ENCODE measurements at places on chromosomes 2 and 18.

DNA sequence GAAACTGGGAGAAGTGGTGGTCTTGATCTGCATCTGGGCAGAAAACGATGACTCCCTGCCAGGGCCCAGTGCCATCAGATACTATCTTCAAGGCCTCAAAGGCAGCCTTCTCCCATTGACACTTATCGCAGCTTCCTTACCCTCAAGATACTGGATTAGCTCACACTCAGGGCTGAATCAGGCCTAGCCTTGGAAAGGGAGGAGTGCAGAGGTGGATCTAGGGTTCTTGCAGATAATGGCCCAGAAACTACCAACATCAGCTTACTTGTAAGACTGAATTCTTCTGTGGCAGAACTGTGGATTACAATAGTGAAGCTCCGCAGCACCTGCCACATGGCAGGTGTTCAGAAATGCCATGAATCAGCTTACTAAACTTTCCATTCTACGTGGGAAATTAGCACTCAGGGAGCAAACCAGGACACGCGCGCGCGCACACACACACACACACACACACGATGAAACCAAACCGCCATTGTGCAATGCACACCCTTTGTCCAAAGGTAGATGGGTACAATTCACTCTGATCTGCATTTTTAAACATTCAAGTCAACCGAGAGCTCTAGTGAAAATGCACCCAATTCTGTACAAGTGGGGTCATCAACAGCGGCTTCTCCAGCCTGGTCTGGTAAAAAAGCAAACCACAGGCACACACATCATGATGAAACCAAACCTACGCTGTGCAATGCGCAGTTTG is 26.3 kb upstream of the TMEM182 start:
- no peak for DNase-seq

DNA sequence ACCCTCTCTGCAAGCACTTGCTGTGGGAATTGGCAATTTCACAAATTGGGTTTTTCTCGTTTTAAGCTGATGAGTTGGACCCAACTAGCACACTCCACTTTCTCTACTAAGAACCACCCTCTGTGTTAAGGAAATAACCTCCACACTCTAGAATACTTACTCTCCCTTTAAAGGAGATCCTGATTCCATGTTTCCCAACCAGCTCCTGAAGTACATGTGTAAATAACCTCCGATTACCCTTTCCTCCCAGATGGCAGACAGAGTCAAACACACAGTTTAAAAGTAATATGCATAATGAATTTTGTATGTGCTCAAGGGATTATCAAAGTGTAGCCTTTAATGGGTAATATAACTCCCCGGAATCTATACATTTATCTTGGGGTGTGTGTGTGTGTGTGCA is 171.3 kb upstream of the OSR1 start:
- DNase-seq: no peak

GRCh38 chr2:239608260-239608659 is 207.4 kb upstream of the HDAC4 start:
- no peak for DNase-seq

DNA sequence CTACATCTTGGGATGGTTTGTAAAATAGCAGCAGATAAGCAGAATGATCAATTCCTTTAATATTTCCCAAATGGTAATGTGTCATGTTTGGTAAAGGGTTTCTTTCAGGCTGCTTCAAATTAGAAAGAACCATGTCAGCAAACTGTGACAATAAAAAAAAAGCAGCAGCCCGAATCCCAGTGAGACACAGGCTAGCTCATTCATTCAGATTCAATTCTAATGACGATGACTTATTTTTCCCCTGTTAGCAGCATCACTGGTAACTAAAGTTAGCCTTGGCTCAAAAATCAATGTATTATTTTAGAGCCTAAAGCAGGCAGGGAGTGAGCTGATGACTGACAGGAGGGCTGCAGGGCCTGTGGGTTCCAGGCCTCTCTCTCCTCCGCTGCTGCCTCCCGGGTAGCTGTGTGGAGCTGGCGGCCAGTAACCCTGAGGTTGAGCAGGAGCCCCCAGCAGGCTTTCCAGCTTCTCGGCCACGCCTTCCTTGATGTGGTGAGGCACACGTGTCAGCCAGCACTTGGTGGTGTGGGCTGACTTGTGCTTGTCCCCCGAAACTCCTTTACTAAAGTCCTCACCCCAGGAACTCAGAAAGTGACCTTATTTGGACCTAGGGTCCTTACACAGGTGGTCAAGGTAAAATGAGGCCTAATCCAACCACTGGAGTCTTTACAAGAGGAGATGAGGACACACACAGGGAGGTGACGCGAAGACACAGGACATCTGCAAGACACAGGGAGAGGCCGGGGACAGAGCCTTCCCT is 120.5 kb upstream of the HS6ST1 start:
- DNase-seq: no peak

- no peak for DNase-seq
Observed at GRCh38 chr18:6004683-6005082, 109.4 kb upstream of the TMEM200C start.

DNA sequence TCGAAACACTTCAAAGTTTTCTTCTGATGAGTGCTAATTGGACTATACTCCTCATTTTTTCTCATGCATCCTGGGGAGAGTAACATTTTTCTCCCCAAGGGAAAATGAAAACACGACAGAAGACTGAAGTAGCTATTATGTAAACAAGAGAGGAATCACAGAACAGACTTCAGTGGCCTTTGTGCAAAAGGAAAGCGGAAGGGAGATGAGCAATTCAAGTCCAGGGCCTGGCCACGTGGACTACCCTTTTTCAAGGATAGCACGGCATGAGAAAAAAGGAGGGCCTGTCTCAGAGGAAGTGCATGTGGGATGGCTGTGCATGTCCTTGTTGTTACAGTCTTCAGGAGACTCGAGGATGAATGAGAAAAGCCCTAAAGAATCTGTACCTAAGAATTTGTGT is 43.8 kb upstream of the KCNE4 start:
- no peak for DNase-seq

DNA sequence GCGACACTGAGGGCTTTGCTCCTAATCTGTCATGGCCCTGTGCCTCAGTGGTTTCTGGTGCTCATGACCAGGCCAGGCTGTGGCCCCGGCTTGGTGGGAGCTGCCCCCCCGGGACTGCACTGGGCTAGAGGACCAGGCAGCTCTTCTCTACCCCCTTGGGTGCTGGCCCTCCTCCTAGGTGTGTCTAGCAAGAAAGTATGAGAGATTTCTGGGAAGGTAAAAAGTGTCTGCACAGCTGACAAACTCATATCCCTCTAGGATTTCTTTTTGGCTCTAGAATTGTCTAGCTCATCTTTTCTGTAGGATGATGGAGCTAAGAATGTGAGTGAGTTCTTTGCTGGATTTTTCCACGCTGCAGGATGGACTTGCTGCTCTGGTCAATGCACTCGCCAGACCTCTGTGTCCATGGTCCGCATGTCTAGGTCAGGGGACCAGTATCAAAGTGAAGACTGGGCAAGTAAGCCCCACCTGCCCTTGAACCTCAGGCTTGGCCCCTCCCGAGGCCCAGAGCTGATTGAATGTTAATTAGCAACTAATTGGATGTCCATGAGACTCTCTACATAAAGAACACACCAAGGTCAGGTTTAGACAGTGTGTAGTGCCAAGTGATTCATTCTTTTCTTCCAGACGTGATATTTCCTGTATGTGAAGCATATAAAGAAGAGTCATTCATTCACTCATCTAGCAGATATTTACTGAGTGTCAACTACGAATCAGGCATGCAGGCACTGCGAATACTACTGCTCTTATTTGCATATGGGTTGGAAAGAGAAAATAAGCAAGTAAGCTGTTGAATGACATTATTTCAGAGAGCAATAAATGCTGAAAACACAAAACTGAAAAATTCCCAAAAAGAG is 15.6 kb upstream of the PSD4 start:
- DNase-seq: no peak

DNA sequence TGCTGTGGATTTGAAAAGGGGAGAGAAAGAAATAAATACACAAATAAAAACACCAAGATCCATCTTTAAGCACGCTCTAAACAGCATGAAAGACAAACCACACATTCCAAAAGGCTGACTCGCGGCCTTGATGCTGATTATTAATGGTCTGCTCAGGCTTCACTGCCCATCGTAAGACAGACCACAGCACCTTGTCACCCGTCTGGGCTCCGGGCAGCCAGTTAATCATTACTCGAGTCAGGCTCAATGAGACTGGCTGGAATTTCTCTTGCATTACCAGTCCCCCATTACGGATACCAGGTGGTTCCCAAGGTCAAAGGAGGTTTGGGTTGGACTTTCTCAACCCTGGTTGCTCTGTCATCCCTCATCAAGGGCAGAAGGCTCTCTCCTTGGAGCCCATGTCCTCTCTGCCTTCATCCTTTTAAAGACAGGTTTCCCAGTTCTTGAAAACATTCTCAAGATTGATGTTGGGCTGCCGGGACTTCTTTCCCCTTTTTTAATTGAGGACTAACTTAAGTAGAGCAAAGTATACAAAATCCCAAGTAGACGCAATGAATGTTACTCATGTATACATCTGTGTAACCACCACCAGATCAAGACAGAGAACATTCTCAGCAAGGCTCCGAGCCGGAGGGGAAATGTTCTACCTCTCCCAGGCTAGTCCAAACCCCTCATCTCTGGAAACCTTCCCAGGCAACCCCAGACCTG is 8.1 kb downstream of the SMAD7 start:
- DNase-seq: no peak

GRCh38 chr2:3466482-3466863 is 52.9 kb downstream of the ADI1 start:
- no peak for DNase-seq

GRCh38 chr18:10006311-10006893 is 92.6 kb downstream of the VAPA start:
- DNase-seq: no peak

GRCh38 chr2:166067229-166067628 is 60.6 kb downstream of the SCN1A start:
- DNase-seq: no peak

DNA sequence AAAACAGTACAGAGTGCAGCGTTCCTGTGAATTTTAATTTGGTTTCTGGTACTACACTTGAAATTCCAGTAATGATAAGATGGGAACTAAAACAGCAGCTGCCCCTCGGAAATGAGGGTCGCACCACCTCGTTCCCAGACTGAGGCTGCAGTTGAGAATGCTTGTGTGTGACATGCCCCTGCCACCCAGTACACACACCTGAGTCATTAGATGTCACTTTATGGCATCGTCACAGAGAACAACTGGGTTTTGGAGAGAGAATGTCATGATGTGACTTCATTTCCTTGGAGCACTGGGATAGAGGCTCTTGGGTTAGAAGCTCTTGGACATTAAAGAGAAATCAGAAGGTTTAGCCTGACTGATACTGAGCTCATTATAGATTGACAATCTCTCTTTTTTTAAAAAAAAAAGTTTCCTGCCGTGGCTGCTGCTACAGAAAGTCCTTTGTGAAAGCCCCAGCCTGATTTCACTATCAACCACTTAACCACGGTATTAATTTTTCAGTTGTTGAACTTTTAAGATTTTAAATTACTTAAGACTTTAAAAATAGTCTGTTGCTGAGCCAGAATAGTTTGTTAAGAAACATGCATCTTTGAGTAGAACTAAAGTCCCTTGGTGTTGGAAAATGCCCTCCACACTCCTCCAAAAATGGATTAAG is 24.5 kb downstream of the BCL2L11 start:
- DNase-seq: no peak

- no peak for DNase-seq
Observed at GRCh38 chr18:47545613-47546012, 294.2 kb upstream of the SKOR2 start.

GRCh38 chr2:166000401-166000800 is 46.8 kb upstream of the TTC21B start:
- DNase-seq: no peak

- DNase-seq: no peak
Observed at GRCh38 chr2:2960441-2961133, 417.0 kb downstream of the EIPR1 start.

DNA sequence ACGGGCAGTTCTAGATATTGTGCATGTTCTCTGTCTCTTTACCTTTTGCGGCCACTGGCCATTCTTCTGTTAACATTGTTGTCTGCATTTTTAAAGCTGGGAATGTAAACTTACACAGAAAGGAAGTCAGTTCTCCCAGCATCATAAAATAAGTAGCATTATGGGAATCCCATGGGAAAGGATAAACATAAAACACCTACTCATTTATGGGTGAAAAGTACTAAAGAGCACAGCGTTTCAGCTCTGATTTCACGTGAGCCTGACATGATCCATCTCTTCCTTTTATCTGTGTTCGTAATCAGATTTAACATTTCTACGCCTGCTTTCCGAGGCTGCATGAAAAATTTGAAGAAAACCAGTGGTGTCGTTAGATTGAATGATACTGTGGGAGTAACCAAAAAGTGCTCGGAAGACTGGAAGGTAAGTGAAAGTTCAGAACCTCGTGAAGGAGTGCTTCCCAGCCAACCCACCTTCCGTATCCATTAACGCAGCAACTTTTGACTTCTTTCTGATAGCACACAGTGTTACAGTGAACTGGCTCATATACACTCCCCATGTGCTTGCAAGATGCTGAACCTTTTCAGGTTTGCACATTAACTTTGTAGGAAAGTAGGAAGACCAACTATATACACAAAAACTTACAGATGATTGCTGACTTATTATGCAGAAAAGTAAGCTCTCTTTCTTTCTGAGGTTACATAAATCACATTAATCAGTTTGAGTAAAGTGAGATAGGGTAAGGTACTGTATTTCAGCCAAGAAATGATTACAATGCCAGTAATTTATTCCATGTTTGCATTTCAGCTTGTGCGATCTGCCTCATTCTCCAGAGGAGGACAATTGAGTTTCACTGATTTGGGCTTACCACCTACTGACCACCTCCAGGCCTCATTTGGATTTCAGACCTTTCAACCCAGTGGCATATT is 86.5 kb upstream of the TTC39C start:
- no peak for DNase-seq

DNA sequence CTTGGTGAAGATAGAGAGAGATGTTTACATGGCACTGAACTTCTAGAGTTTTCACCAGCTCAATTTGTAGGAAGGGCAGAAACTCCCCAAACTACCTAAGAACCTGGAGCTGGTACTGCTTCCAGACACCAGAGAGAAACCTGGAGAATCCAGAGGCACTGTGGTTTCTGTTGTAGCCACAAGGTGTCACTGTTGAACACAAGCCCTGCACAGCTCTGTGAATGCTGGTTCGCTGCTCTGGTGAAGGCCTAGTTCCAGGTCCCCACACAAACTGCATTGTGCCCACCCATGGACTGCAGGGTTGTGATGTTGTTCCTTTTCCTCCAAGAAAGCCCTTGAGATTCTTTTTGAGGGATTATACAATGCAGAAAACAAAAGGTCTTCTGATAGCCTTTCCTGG is 150.5 kb upstream of the HS6ST1 start:
- DNase-seq: no peak
